Amniotic epithelial cell (primary cell): ENCODE measurements at places on chromosomes 3 and 15.

DNA sequence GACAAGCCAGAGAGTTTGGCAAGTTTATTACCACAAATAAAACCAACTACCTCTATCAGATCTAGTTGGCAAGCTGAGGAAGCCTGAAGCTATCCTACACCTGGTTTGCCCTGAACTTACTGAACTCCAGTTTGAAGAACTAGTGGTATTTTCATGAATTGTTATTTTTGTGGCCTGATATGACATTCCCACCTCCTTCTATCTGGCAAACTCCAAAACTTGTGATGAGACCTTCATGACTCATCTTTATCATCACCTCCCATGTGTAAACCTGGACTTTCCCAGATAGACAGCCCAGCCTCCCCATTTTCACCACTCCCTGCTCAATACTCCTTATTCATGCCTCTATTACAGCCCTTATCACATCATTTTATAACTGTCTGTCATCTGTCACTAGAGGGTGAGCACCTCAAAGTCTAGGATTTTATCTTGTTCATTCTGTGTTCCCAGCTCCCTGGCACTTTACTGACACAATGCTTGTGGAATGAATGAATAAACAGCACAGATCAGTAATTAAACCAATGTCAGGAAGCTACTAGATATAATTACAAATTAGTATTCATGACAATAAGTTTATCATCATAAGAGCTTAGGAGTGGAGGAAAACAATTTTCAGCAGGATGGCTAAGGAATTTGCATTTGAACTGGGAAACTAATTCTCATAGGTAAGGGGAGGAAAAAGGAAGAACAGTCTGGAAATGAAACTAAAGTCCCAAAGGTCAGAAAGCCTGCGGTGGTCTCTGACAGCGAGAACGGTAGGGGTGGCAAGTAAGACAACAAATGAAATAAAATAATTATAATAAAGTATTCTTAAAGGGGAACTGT, 13.2 kb upstream of the TRANK1 start:
- peak; percentile 77 for DNase-seq

- no peak for DNase-seq
Observed at GRCh38 chr15:79248183-79248582, 34.3 kb upstream of the ANKRD34C start.

DNA sequence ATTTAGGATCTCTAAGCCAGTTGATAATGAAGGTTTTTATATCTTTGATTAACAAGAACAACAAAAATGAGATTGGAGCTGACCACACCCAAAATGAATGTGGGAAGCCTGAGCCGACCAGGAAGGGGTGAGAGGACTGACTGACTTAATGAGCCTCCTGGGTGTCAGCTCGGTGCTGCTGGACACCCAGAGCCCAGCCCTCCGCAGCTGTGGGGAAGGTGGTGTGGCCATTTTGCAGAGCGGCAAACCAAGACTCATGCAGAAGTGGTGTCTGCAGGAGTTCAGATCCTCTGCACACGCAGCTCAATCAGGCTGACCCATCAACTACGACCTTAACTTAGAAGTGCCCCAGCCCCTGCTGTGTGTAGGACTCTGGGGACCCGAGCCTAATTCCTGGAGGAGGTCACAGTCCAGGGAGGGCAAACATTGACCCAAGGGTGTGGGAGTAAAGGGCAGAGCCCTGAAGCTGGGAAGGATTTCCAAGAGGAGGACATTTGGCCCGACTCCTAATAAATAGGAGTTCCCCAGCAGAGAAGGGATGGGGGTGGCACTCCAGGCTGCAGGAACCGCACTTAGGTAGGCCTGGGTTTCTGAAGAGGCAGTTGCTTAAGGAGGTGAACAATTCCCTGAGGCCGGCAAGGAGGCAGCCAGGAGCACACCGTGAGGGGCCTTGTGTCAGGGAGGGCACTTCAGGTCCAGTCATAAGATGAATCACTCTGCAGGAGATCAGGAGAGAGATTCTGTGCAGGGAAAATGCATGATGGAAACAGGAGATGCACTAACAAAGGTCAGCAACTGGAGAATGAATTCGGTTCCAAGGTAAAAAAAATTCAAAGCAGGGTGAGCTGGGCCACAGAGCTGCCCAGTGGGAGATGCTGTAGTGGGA, 197.1 kb upstream of the TPM1 start:
- DNase-seq = peak; percentile 70

DNA sequence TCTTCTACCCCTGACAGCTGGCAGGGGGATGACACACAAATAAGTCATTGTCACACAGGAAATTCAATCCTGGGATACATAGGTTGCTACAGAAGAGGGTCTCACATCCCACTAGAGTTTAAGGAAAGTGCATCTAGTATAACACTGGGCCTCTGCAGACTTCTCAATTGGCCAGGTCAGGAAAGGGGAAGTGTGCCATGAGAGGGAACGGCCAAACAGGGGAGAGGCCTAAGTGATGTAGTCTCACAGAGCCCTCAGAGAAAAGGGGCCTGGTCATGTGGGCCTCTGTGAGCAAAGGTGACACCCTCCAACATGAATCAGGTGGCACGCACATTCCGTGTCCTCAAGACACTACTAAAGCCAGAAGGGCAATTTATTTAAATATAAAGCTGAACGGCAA, 11.2 kb downstream of the ZXDC start:
- no peak for DNase-seq
